ENCODE measurements at places on chromosomes 2 and 18. TPM values are rescaled to one million over a fixed set of nuclear protein-coding genes. Genes with fewer than 3 reads are reported as not detected.

TRPM8 gene
- total RNA-seq, result not detected

ADGRF3 gene
- not detected for total RNA-seq

SPP2 gene
- not detected for total RNA-seq

POTEI gene
- total RNA-seq, result not detected

FOXI3 gene
- total RNA-seq, result not detected

GALNT3 gene
- total RNA-seq, result 0.35 TPM

LRRC30 gene
- not detected for total RNA-seq

NEU4 gene
- 0.16 TPM for total RNA-seq

LINC00305 gene
- not detected for total RNA-seq

ZBTB7C gene
- total RNA-seq, result 4.2 TPM

LIPG gene
- 1.6 TPM for total RNA-seq

TGFBRAP1 gene
- total RNA-seq, result 11.2 TPM

RGPD4 gene
- total RNA-seq, result not detected

DSG4 gene
- total RNA-seq, result not detected

ALLC gene
- not detected for total RNA-seq

All from left cardiac atrium (tissue), 4 donors.